Bronchial epithelial cell (primary cell): ENCODE measurements at places on chromosomes 7 and 10. TPM values are rescaled to one million over a fixed set of nuclear protein-coding genes. Genes with fewer than 3 reads are reported as not detected.

Gene HOXA5
- total RNA-seq, result not detected in 2 replicates

Gene IDE
- 15.3 and 23.3 TPM in 2 replicates for total RNA-seq

Gene ADRA2A
- not detected in 2 replicates for total RNA-seq

Gene CUBN
- total RNA-seq, result 0.26 and 0.53 TPM in 2 replicates

Gene CD36
- total RNA-seq, result 1.3 and 11.9 TPM in 2 replicates
